H9 (cell line): ENCODE measurements at places on chromosomes 7 and 10. TPM values are rescaled to one million over a fixed set of nuclear protein-coding genes. Genes with fewer than 3 reads are reported as not detected.

DNA sequence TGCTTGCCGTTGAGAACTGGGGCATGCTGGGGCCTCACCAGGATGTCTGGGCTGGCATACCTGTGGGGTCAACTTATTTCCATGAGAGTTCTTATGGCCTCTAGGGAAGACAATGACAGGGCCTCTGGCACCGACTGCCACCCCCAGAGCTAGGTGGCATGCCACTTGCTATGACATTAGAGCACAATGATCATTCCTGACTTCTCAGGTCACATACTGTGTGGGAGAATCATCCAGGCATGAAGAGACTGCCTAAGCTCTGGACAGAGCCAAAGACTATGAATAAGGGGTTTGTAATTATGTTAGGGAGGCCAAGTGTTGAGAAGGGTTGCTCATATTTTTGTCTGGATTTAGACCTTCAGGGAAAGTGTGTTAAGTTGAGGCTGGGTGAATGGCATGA lies 97.5 kb downstream of the PTPN20 start:
- DNase-seq, result no peak
- no peaks in the 10 kb centered on the region for H3K4me1 ChIP-seq
- H3K27me3 ChIP-seq, result no peaks in the 10 kb centered on the region
- H3K4me3 ChIP-seq, result no peak overlapping the region

The GIGYF1 gene
- total RNA-seq, result 101 and 104 TPM in 2 replicates

- no peak overlapping the region for H3K4me3 ChIP-seq
- no peaks in the 10 kb centered on the region for H3K27me3 ChIP-seq
- no peak for DNase-seq
- H3K36me3 ChIP-seq, result no peaks in the 10 kb centered on the region
- H3K27ac ChIP-seq, result peak overlapping the region; percentile 11
Measured at GRCh38 chr7:26944501-26945358, 80.3 kb upstream of the SKAP2 start.

GRCh38 chr10:119211176-119211575 lies 3.8 kb downstream of the GRK5 start:
- H3K27ac ChIP-seq, result no peak overlapping the region
- peaks cover 12% of the 10 kb centered on the region; the same call in 1 of the 2 replicates for H3K27me3 ChIP-seq
- H3K36me3 ChIP-seq, result no peaks in the 10 kb centered on the region
- no peak overlapping the region for H3K4me3 ChIP-seq
- H3K4me1 ChIP-seq, result no peaks in the 10 kb centered on the region
- no peak for DNase-seq

GRCh38 chr7:15228831-15229230 lies 326.3 kb upstream of the DGKB start:
- H3K4me1 ChIP-seq, result no peaks in the 10 kb centered on the region
- H3K4me3 ChIP-seq, result no peak overlapping the region
- no peak overlapping the region for H3K27ac ChIP-seq
- no peaks in the 10 kb centered on the region for H3K27me3 ChIP-seq
- no peak for DNase-seq

DNA sequence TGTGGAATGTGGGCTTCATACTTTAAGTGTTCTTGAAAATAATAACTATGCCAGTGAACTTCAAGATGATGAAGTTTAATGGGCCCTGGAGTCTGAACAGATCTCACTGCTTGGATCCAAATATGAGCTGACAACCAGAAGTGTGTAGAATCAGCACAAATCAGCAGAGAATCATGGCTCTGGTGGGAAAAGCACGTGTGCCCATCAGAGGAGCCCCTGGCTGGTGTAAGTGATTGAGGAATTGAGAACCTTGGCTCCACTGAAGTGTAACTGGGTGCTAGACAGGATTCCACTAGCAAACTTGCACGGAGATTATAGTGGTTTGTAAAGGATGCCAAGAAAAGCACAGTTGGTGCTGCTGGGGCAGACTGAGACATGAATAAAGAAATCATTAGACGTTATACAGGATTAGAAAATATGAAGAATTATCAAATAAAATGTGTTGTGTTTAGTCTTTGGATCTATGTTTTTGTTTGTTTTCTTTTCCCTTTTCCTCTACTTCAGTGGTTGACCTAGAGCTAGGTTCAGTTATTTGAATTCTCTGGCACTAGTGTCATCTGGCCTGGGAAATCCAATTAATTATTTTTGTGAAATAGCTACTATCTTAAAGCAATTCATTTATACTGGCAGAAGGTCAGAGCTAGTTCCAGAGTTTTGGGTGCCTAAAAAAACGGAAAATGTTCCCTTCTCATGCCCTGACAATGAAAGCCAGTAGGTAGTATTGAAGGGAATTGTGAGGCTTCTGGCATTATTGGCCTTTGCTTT lies 175.7 kb upstream of the MEOX2 start:
- H3K4me3 ChIP-seq, result no peak overlapping the region
- no peaks in the 10 kb centered on the region for H3K36me3 ChIP-seq
- H3K4me1 ChIP-seq, result no peaks in the 10 kb centered on the region
- H3K27me3 ChIP-seq, result no peaks in the 10 kb centered on the region
- DNase-seq, result no peak
- no peak overlapping the region for H3K27ac ChIP-seq

GRCh38 chr10:110845192-110845755 lies 26.5 kb upstream of the PDCD4 start:
- no peak overlapping the region for H3K27ac ChIP-seq
- no peak for DNase-seq
- H3K4me1 ChIP-seq, result no peaks in the 10 kb centered on the region
- no peaks in the 10 kb centered on the region for H3K36me3 ChIP-seq
- no peak overlapping the region for H3K4me3 ChIP-seq
- H3K27me3 ChIP-seq, result no peaks in the 10 kb centered on the region

The FOXI2 gene
- 0.29 and 0.42 TPM in 2 replicates for total RNA-seq

DNA sequence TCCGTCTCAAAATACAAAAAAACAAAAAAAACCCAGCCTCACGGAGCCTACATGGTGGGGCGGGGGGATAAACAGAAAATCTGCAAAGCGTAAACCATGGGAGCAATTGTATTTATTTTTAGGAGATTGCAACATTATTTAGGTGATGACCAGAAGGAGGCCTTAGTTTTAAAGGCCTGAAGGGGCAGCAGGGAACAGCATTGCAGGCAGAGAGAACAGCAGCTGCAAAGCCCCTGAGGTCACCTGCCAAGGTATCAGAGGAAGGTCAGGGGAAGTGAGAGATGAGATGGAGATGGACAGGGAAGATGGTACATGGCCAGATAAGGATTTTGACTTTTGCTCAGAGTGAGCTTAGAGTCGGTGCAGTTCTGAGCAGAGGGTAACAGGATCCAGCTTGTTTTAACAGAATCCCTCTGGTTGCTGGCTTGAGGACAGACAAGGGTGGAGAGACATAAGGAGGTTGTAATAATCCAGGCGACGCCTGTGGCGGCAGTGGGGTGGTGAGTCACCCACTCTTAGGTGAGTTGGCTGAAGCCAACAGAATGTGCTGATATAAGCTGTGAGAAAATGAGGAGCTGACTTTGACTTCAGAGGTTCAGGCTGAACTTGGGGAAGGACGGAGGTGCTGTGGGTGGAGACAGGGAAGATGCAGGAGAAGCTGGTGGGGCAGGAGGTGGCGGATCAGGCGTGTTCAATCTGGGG lies 82.3 kb upstream of the GTF2I start:
- no peak for DNase-seq
- peaks cover 38% of the 10 kb centered on the region for H3K36me3 ChIP-seq
- no peaks in the 10 kb centered on the region for H3K4me1 ChIP-seq
- no peaks in the 10 kb centered on the region for H3K27me3 ChIP-seq
- no peak overlapping the region for H3K4me3 ChIP-seq

DNA sequence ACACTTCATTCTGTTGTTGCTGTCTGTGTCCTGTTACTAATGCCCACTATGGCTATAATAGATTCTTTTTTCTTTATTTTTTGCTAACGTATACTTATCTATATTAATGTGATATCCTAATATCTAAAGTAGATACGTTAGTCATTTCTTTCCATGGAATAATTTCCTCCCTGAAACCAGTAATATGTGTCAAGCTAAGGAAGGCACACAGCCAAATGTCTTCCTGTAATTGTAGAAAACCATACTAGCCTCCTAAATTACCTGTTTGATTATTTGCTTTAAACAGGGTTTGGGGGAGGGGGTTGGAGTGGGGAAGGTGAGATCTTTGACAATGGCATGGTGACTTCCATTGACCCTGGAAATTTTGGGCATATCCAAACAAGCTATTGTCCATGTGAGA lies 56.4 kb downstream of the THNSL1 start:
- no peak for DNase-seq
- no peak overlapping the region for H3K27ac ChIP-seq
- no peak overlapping the region for H3K4me3 ChIP-seq
- no peaks in the 10 kb centered on the region for H3K36me3 ChIP-seq
